ENCODE measurements at places on chromosomes 5 and 9.

DNA sequence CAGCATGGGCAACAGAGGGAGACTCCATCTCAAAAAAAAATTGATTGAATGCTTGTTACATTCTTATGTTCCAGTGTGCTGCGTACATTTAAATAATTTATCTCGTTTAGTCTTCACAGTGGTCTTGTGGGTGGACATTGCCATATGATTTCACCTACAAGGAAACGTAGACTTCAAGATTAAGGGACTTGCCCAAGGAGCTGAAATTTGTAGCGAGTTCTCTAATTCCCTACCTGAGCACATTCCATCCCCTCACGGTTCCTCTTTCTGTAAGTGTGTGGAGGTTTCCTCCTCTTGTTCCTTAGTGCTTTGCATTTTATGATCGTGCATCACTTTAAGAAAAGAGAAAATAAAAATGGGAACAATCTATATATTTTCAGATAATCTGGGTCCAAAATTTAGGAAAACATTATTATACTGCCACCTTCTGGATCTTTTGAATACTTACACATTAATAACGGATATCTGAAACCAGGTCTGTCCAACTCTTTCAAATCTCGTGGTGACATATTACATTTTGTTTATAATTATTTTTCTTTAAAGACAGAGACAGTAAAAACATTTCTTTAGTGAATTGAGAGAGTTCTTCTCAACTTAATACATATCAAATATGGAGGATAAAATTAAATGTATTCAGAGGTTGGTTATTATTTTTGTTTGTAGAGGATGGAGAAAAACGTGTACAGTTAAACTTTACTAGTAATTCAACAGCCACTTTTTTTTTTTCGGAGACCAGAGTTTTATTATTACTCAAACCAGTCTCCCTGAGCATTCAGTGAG is 29.9 kb upstream of the C7 start:
- no peak for DNase-seq

GRCh38 chr9:89865357-89865756 is 260.5 kb downstream of the GADD45G start:
- no peak for DNase-seq

DNA sequence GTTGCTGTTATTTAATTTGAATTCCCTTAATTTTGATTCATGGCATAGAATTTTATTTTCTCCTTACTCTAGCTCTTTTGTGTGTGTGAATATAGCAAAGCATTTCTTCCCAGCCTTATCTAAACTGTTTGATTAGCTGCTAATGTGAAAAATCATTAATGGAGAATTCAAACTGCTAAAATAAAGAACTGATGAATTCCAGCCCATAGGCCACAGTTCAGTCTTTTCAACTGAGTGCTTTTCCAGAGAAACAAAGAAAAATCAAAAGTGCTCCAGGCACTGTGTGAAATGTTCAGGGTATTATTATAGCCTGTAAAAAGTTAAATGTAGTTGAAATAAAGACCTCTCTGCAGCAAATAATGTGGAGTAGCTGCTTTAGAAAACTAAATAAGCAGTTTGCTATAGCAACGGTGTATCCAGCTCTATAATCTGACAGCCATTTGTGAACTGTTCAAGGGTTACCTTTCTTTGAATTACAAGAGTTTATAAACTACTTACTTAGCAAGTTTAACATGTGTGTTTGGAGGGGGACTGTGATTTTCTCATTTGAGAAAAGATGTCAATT is 123.8 kb downstream of the GIN1 start:
- no peak for DNase-seq

DNA sequence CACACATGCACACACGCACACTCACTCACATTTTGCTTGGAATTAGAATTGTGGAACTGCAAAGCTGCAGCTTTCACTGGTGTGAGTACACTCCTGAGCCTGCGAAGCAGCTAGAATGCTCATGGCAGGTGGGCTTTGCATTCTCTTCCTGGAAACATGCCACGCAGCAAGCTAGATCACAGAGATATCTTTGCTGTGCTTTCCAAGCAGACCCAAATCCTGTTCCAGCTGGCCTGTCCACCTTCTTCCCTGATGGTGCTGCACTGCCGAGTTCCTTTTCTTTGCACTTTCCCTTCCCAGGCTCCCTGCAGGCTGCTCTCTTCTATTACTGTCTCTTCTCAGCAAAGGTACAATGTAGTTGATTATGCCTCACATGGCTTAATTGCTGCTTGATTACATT is 92.7 kb upstream of the CKMT2 start:
- DNase-seq: no peak

DNA sequence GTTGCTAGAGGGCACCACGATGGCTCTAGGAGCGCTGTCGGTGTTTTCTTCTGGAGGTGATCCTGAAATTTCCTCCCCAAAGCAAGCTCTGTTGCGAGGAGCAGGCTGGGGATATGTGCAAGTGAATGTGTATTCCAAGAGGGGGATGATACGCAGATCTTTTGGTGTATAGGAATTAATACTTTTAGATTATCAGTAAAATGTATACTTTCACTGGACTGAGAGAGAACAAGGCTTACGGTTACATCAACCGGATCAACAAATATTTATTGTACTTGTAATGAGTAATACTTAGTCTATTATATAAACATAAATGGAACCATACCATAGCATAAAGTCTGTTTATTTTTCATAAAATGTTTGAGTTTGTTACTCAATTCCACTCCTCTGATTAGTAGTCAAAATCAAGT is 632 bp upstream of the PRKAA1 start:
- DNase-seq: no peak

DNA sequence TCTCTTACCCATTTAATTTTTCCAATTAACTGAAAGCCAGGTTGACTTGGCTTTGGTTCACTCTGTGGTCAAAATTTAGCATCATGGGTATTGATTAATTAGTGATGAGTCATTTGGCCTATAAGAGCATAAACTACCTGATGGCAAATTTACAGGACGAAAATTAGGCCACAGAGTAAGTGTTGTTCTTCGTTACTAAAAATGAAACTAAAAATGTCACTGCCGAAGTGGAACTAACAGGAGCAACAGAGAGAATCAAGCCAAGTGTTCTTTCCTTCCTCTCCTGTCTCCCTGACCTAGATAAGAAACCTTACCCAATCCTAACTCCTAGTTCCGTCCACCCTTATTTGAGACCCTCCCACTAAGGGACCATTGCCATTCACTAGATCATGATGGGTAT is 176.9 kb downstream of the RAB3C start:
- no peak for DNase-seq

- DNase-seq: no peak
Measured at GRCh38 chr9:89473762-89474469, 24.0 kb downstream of the SEMA4D start.

- DNase-seq: no peak
Measured at GRCh38 chr5:55136521-55136920, 23.4 kb upstream of the GPX8 start.

Data from activated CD4-positive, CD25-positive, alpha-beta regulatory T cell treated with anti-CD3 and anti-CD28 coated beads, Interleukin-2, amount 50 U/mL, for 16 hours (primary cell).